Activated CD4-positive, alpha-beta T cell treated with anti-CD3 and anti-CD28 coated beads, Interleukin-2, amount 10 ng/mL, durations not matched to agents 7 days and 5 days (primary cell): ENCODE measurements at places on chromosomes 5 and 9.

- no peaks in the 10 kb centered on the region for H3K36me3 ChIP-seq
- peaks cover 29% of the 10 kb centered on the region for H3K27me3 ChIP-seq
- H3K4me1 ChIP-seq = no peaks in the 10 kb centered on the region
- H3K27ac ChIP-seq = no peak overlapping the region
- no peak overlapping the region for H3K4me3 ChIP-seq
These were observed 56.2 kb downstream of the MAP1B start for GRCh38 chr5:72163349-72163983.

DNA sequence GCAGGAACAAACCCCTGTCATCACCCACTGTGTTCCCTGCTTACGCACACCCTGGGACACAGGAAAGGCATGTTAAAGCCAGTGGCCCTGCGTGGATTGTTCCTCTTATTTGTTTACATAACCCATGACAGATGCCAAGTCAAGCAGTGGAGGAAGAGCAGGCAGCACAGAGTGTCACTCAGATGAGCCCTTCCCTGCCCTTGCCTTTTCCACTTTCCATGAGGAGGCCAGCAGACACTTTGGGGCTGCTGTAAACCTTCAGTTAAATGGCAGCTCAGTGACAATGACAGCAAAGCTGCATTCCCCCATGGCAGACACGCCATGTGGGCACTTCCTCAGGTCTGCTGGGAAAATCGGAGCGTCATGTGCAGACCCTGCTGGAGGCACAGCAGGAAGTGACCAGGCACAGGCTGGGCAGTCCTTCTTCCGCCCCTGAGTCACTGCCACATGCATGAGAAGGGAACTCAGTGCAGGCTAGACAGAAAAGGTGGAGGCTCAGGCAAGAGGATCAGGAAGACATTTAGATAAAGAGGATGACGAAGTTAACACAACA lies 216.8 kb upstream of the PIK3R1 start:
- no peak overlapping the region for H3K27ac ChIP-seq
- no peak overlapping the region for H3K4me3 ChIP-seq
- DNase-seq = no peak
- peaks cover 2% of the 10 kb centered on the region for H3K27me3 ChIP-seq

DNA sequence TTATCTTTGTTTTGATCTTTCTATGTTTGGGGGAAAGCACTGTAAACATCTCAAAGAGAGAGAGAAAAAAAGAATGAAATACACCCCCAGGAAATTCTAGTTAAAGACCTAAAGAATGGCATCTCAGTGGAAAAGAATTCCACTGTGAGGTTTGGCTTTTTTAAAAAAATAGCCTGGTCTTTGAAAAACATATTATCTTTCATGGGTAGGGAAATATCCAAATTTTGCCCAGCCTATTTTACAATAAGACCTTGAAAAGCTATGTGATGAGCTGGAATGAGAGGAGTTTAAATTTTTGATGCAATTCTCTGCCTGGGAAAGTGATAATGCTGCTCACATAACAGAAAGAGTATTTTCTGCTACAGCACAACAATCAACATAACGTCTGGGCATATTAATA lies 348.1 kb upstream of the WWC1 start:
- DNase-seq = no peak
- no peaks in the 10 kb centered on the region for H3K4me1 ChIP-seq
- H3K27me3 ChIP-seq = no peaks in the 10 kb centered on the region
- no peak overlapping the region for H3K4me3 ChIP-seq
- H3K27ac ChIP-seq = no peak overlapping the region

- no peak for DNase-seq
- peak overlapping the region; percentile 97 for H3K4me3 ChIP-seq
- peaks cover 31% of the 10 kb centered on the region for H3K36me3 ChIP-seq
These were observed 341 bp downstream of the MXD3 start for GRCh38 chr5:177311392-177311722.

DNA sequence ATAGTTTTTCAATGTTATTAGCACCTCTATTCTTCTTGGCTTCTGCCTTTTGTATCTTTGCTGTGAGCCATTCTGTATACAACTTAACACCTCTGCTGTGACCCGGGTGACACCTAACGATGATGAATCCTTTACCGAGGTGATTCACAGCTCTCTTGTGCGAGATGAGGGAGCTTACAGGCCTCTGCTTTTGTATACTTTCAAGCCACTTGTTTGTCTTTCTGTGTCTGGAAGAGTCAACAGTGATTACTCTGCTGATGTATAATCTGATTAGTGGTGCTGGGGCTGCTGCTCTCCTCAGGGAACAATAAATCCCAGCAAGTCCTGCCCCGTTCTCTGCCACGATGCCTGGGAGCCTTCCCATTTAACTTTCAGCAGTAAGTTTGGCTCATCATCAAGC lies 442.9 kb upstream of the SGCD start:
- H3K27ac ChIP-seq = no peak overlapping the region
- DNase-seq = no peak
- H3K36me3 ChIP-seq = no peaks in the 10 kb centered on the region
- no peaks in the 10 kb centered on the region for H3K27me3 ChIP-seq
- no peaks in the 10 kb centered on the region for H3K4me1 ChIP-seq

DNA sequence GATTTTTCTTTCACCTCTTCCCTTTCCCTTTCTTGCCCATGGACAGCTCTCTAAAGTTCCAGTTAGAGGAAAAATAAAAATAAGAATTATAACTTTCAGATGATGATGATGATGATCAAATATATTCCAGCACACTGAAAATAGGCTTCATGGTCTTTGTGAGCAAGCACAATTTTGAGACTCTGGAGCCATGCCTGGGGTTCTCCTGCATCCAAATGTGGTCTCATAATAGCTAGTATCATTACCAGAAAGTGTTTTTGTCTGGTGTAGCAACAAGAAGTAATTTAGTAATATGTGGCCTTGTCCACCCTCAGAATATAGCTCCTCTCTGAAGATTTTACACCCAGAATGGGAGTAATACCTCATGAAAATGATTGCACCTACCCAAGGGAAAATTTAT lies 150.4 kb downstream of the SNCAIP start:
- H3K4me3 ChIP-seq = no peak overlapping the region
- H3K36me3 ChIP-seq = no peaks in the 10 kb centered on the region
- DNase-seq = no peak
- H3K27me3 ChIP-seq = no peaks in the 10 kb centered on the region

DNA sequence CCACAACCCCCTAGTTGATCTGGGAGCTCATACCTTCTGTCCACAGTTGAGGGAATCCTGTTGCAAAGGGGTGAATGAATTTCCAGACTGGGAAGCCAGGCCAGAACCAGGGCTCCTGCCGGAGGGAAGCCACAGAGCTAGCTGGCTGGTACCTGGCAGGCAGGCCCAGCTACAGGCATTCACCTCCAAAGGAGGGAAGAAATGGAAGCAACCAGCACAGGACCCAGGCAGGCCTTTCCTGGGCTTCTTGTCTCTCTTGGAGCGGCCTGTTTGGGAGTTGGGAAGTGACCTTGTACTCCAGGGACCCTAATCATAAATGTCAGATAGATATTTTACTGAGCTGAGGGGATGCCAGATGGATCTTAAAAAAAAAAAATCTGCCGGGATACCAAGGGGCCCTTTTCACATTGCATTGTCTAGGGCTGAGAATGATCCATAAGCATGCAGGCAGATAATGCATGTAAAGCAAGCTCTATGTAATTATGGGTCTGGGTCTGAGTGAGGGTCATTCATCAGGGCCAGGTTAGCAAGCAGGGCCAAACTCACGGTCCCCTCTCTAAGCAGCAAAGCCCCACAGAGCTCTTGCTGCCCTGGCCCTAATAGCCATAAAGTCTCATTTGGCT lies 8.4 kb downstream of the NR2F1 start:
- no peak overlapping the region for H3K4me3 ChIP-seq
- DNase-seq = no peak
- peaks cover 91% of the 10 kb centered on the region for H3K27me3 ChIP-seq
- peaks cover 15% of the 10 kb centered on the region for H3K4me1 ChIP-seq

DNA sequence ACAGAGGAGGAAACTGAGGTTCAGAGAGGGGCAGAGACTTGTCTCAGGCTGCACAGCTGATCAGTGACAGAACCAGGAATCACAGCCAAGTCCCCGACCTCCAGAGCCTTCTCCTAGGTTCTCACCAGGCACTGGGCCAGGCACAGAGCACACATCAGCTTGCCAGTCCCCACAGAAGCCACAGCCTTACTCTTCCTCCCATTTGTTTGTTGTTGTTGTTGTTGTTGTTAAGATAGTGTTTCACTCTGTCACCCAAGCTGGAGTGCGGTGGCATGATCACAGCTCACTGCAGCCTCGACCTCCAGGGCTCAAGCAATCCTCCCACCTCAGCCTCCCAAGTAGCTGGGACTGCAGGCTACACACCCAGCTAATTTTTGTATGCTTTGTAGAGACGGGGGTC lies 41.4 kb downstream of the NAIF1 start:
- H3K4me3 ChIP-seq = peak overlapping the region; percentile 81
- H3K27me3 ChIP-seq = no peaks in the 10 kb centered on the region
- DNase-seq = peak; percentile 61
- peaks cover 6% of the 10 kb centered on the region for H3K36me3 ChIP-seq
- peaks cover 93% of the 10 kb centered on the region for H3K4me1 ChIP-seq

DNA sequence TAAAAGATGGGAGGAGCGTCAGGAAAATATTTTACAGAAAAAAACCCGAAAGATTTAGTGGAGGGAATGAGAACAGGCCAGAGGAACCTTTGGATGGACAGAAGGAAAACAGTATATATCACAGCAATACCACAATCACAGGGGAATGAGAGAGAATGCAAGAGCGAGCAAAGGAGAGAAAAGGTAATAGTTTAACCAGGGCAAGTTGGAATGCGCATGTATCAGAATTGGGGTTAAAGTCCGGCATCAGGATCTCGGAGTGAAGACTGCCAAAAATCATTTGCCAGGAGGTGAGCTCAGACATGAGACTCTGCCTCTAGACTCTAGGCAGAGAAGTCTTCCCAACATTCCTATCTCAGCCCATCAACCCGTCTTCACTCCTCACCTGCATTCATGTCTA lies 36.8 kb downstream of the PCDHGC5 start:
- DNase-seq = no peak
- no peak overlapping the region for H3K4me3 ChIP-seq
- no peaks in the 10 kb centered on the region for H3K27me3 ChIP-seq

- H3K4me1 ChIP-seq = no peaks in the 10 kb centered on the region
- H3K27ac ChIP-seq = no peak overlapping the region
- H3K36me3 ChIP-seq = no peaks in the 10 kb centered on the region
- no peaks in the 10 kb centered on the region for H3K27me3 ChIP-seq
- no peak overlapping the region for H3K4me3 ChIP-seq
These were observed 154.0 kb downstream of the MCTP1 start for GRCh38 chr5:95130941-95131340.

DNA sequence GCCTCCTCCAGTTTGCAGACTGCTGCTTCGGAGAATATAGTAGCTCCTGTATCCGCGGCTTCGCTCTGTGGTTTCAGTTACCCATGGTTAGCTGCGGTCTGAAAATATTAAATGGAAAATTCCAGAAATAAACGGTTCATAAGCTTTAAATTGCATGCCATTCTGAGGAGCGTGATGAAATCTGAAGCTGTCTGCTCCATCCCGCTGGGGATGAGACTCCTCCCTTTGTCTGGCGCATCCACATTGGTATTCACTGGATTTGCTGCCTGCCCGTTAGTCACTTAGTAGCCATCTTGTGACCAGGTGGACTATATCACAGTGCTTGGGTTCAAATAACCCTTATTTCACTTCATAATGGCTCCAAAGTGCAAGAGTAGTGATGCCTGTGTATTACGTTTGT lies 36.3 kb downstream of the MSX2 start:
- no peaks in the 10 kb centered on the region for H3K4me1 ChIP-seq
- DNase-seq = no peak
- no peak overlapping the region for H3K27ac ChIP-seq
- no peak overlapping the region for H3K4me3 ChIP-seq

DNA sequence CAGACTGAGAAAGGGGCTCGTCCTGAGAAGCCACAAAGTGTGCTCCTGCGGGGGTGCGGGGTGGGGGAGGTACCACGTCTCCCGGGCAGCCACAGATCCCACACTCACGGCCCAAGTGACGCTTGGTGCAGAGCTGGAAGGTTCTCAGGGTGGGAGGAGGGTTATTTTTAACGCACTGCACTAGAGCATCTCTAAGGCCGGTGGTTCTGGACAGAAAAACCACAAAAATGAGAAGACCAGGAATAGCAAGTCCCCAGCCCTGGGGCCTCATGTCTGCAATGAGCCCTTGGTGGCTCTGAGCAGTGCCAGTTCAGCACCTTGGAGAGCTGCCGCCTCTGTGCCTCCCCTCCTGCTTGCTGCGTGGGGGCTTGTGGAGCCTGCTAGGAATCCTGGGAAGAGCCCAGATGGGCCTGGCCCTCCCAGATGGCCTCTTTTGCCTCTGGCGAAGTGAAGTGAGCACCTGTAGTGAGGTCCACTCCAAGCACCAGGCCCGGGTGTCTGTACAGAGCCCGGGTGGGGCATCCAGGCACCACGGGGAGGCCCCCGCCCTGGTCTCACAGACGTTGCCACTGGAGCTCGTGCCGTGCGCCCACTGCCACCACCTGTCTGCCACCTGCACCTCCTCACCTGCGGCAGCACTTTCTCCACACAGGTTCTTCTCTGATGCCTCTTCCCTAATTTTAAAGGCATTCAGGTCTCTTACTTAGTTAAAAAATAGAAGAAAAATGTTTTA lies 48.9 kb upstream of the CACNA1B start:
- no peaks in the 10 kb centered on the region for H3K27me3 ChIP-seq
- no peak overlapping the region for H3K27ac ChIP-seq
- peak; percentile 26 for DNase-seq
- H3K36me3 ChIP-seq = peaks cover 38% of the 10 kb centered on the region
- H3K4me3 ChIP-seq = no peak overlapping the region

DNA sequence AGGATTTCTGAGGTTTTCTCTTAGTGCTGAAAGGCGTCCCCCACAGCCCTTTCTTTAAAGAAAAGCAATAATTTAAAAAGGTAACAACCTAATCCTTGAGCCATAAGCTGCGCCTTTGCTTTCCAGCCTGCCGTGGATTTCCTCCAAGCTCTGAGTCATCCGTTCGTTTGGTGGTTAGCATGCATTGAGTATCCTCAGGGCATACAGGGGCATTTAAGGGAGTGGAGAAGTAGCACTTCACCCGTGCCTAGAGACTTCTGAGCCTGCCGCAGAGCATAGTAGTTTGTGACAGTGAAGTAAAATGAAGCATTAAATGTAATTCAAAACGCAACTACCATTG lies 892 bp upstream of the TNC start:
- no peak overlapping the region for H3K4me3 ChIP-seq
- no peaks in the 10 kb centered on the region for H3K36me3 ChIP-seq
- H3K27me3 ChIP-seq = peaks cover 80% of the 10 kb centered on the region
- no peaks in the 10 kb centered on the region for H3K4me1 ChIP-seq
- no peak for DNase-seq

DNA sequence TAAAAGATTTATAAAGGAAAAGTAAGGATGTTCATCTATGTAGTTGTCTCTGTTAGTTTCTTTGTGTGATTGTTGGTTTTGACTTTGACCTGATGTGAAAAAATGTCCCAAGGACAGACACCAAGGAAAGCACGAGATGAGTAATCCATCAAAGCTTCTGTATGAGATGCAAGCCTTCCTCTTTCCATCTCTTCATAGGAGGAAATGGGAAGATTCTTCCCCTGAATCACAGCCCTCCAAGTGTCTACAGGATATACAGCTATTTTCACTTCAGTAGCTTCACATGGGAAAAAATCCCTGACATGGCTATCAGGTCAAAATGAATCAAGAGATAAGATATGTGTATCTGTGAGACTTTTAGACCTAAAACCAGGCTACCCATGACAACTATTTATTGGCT lies 29.0 kb upstream of the CEMIP2 start:
- no peak overlapping the region for H3K27ac ChIP-seq
- H3K27me3 ChIP-seq = no peaks in the 10 kb centered on the region
- peaks cover 47% of the 10 kb centered on the region for H3K4me1 ChIP-seq
